ENCODE measurements at places on chromosomes 12 and 14. TPM values are rescaled to one million over a fixed set of nuclear protein-coding genes. Genes with fewer than 3 reads are reported as not detected.

The P2RX7 gene
- not detected for total RNA-seq

The EIF2B2 gene
- 70.2 TPM for total RNA-seq

The ALG10B gene
- 6.3 TPM for total RNA-seq

The PPP1R1A gene
- not detected for total RNA-seq

The C12orf50 gene
- total RNA-seq: not detected

The DHRS4 gene
- total RNA-seq: 40.0 TPM

The SAV1 gene
- total RNA-seq: 62.3 TPM

The TMEM119 gene
- not detected for total RNA-seq

The BCAT1 gene
- not detected for total RNA-seq

The PPP4R4 gene
- total RNA-seq: 0.03 TPM

The RHEBL1 gene
- total RNA-seq: 1.4 TPM

The IAPP gene
- total RNA-seq: not detected

The DENND5B gene
- 28.3 TPM for total RNA-seq

The CIT gene
- total RNA-seq: 27.8 TPM

The HCFC2 gene
- total RNA-seq: 0.97 TPM

The MEG3 gene
- not detected for total RNA-seq

The HPD gene
- total RNA-seq: not detected

The DIO2 gene
- not detected for total RNA-seq

The FLVCR2 gene
- total RNA-seq: 3.5 TPM

The LRIG3 gene
- 10.7 TPM for total RNA-seq

The POP5 gene
- 70.9 TPM for total RNA-seq

Measured in HT-29 (cell line).